Gastrocnemius medialis (tissue), 4 donors: ENCODE measurements at places on chromosomes 16 and 17. TPM values are rescaled to one million over a fixed set of nuclear protein-coding genes. Genes with fewer than 3 reads are reported as not detected.
A peak's percentile ranks its signal among the peaks of the same experiment; 100 is the strongest.

GRCh38 chr16:49018259-49018931 is 263.2 kb downstream of the CBLN1 start:
- H3K27ac ChIP-seq = no peak overlapping the region
- H3K36me3 ChIP-seq = no peaks in the 10 kb centered on the region
- no peak for DNase-seq
- no peaks in the 10 kb centered on the region for H3K4me1 ChIP-seq

SLC5A11 gene
- total RNA-seq = 0.20 TPM

DNA sequence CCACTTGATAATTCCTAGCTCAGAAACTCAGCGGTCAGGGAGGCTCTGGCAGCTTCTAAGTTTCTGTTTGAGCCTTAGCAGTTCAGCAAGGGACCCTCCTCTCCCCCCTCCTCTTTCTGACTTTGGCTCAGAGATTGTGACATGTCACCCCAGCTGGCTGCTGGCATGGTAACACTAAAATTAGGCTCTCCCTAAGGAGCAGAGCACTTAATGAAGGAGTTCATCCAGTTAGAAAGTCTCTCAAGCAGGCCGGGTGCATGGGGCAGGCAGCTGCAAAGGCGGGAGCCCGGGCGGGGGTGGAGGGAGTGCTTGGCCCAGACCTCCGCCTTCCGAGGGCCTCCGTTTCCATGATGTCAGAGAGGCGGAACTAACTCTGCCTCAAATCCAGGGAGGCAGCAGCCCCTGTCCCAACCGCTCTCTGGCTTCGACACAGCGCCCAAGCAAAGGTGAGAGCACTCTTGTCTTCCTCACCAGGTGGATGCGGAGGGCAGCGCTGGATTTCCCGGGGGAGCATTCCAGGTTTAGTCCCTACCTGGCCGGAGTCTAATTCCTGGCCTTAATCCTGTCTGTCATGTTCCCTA is 128.0 kb upstream of the PLCG2 start:
- no peaks in the 10 kb centered on the region for H3K36me3 ChIP-seq
- H3K4me3 ChIP-seq = no peak overlapping the region
- DNase-seq = peak; percentile 29
- H3K27me3 ChIP-seq = no peaks in the 10 kb centered on the region

GRCh38 chr17:61464843-61465180 is 12.6 kb downstream of the TBX4 start:
- DNase-seq = no peak
- H3K4me3 ChIP-seq = no peak overlapping the region
- H3K27me3 ChIP-seq = peaks cover 8% of the 10 kb centered on the region
- no peak overlapping the region for H3K27ac ChIP-seq
- no peaks in the 10 kb centered on the region for H3K36me3 ChIP-seq
- no peaks in the 10 kb centered on the region for H3K4me1 ChIP-seq

- H3K36me3 ChIP-seq = no peaks in the 10 kb centered on the region
- H3K27me3 ChIP-seq = no peaks in the 10 kb centered on the region
- no peaks in the 10 kb centered on the region for H3K4me1 ChIP-seq
- no peak overlapping the region for H3K4me3 ChIP-seq
- DNase-seq = no peak
Observed at GRCh38 chr17:81278831-81279230, 16.3 kb downstream of the SLC38A10 start.

C17orf67 gene
- total RNA-seq = not detected

GP1BA gene
- total RNA-seq = not detected

KRT33A gene
- not detected for total RNA-seq

DNA sequence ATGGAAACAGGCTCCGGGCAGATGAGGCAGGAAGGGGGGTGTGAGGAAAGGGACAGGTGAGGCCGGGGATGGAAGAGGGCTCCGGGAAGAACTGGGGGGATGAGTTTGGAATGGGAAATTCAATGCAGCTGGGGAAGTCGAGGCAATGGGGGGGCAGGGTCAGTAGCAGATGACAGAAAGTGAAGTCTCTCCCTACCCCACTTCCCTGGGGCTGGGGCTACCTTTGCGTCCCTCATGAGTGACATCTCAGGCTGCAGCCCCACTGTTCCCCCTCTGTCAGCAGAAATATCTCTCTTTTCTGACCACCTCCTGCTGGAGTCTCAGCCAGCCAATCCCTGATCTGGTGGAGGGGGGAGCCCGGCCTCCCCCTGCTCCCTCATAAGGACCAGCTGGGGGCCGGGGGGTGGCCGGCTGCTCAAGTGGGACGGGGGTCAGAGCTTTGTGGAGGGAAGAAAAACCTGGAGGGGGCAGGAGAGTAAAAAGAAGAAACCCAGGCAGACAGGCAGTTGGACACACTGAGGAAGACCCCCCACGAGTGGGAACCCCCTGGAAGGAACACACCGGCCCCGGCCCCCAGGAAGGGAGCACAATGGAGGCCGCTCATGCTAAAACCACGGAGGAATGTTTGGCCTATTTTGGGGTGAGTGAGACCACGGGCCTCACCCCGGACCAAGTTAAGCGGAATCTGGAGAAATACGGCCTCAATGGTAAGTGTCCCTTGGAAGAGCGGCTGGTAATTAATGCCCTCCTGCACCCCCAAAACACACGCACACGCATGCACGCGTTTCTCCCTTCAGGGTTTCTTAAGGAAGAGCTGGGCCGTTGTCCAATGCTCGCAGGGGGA is at the start of gene ATP2A1:
TSS of gene ATP2A1 (plus strand) at position 406 of the 844 bp plus-strand sequence. CDS start at position 590, 184 bp downstream.
- peak within 1 kb of the TSS; percentile 90 for H3K27ac ChIP-seq
- peak; percentile 46 for DNase-seq
- H3K27me3 ChIP-seq = no peaks in the 10 kb centered on the region
- peak within 1 kb of the TSS; percentile 68 for H3K4me3 ChIP-seq

DNA sequence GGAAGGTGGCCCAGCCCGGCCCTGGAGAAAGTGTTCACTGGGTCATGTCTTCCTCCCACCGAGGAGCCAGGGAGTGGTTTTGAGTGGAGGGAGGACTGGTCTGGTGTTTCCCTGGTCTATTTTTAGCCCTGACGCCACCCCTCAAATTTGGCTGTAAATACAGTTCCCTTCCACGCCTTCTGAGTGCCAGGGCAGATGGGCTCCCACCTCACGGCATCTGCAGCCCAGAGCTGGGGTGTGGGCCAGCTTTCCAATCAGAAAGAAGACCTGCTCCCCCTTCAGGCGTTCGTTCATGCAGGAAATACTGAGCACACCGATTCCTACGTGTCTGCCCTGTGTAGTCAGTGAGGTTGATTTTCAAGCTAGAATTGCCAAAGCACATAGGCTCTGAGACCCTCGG is 53.7 kb downstream of the SNX20 start:
- H3K4me3 ChIP-seq = no peak overlapping the region
- no peaks in the 10 kb centered on the region for H3K36me3 ChIP-seq
- peak; percentile 19 for DNase-seq
- H3K4me1 ChIP-seq = peaks cover 8% of the 10 kb centered on the region
- no peaks in the 10 kb centered on the region for H3K27me3 ChIP-seq

DNA sequence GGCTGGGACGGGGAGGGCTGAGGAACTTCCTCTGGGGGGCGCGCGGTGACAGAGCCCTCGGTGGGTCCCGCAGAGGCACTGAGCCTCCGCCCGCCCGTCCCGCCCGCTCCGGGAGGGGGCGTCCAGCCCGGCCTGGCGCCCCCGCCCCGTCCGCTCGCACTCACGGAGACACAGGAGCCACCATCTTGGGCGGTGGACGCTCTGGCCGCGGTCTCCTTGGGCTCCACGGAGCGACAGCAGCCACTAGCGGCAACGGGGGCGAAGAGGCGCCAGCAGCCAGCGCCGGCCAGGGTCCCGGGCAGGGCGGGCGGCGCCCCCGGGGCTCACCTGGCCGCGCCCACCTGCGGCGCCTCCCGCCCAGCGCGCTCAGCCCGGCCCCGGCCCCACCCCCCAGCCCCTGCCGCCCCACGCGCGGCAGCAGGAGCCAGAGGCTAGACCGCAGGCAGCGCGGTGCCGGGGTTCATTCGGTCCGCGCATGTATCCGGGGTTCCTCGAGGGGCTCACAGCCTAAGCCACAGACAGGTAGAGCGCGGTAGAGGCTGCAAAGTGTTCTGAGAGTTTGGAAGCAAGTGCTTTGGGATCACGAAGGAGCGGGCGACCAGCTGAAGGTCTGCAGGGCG is at the start of gene C17orf113:
TSS of gene C17orf113 (minus strand) at position 209 of the 620 bp plus-strand sequence. CDS start 7,225 bp downstream, outside the sequence.
- H3K36me3 ChIP-seq = no peaks in the 10 kb centered on the region
- H3K4me3 ChIP-seq = peak within 1 kb of the TSS; percentile 86
- H3K4me1 ChIP-seq = no peaks in the 10 kb centered on the region
- H3K27me3 ChIP-seq = peaks cover 4% of the 10 kb centered on the region
- peak; percentile 41 for DNase-seq

- no peaks in the 10 kb centered on the region for H3K27me3 ChIP-seq
- H3K4me1 ChIP-seq = no peaks in the 10 kb centered on the region
- H3K36me3 ChIP-seq = no peaks in the 10 kb centered on the region
Observed at GRCh38 chr16:49452108-49452507, 78.5 kb downstream of the C16orf78 start.

DNA sequence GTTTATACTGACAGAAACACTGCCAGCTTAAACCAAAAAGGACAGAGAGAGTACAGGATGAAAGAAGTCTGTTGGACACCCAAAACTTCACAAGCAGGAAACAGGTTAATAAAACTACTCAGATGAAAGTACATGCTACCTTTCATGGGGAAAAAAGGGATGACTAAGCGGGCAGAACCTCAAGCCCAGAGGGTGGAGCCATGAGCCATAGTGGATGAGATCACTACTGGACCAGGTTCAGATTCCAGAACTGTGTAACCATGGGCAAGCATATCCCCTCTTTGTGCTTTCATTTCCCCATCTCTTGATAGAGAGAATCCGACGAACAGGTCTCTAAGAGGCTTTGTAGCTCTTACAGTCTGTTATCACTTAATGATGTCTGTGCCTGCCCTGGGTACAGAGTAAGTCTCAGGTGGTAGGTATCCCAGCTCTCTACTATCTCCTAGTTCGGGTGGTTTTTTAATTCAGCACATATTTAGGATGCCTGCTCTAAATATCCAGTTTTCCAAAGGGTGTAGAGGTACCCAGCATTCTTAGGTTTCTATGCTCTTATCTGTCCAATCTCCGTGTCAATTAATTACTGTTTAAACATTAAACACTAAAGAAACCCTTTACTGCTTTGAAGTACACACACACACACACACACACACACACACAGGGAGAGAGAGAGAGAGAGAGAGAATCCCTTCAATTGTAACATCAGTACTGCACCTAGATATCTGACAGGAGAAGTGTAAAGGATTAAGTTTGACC is 206.7 kb downstream of the ZNF423 start:
- no peaks in the 10 kb centered on the region for H3K27me3 ChIP-seq
- H3K36me3 ChIP-seq = no peaks in the 10 kb centered on the region
- H3K4me1 ChIP-seq = no peaks in the 10 kb centered on the region

GRCh38 chr16:51383909-51384308 is 232.8 kb upstream of the SALL1 start:
- H3K4me3 ChIP-seq = no peak overlapping the region
- no peak overlapping the region for H3K27ac ChIP-seq
- H3K4me1 ChIP-seq = no peaks in the 10 kb centered on the region
- H3K27me3 ChIP-seq = no peaks in the 10 kb centered on the region
- H3K36me3 ChIP-seq = no peaks in the 10 kb centered on the region
- no peak for DNase-seq

- no peaks in the 10 kb centered on the region for H3K36me3 ChIP-seq
- DNase-seq = no peak
- H3K4me3 ChIP-seq = no peak overlapping the region
- no peaks in the 10 kb centered on the region for H3K4me1 ChIP-seq
- H3K27me3 ChIP-seq = no peaks in the 10 kb centered on the region
Observed at GRCh38 chr16:49183911-49184310, 97.7 kb downstream of the CBLN1 start.

DNA sequence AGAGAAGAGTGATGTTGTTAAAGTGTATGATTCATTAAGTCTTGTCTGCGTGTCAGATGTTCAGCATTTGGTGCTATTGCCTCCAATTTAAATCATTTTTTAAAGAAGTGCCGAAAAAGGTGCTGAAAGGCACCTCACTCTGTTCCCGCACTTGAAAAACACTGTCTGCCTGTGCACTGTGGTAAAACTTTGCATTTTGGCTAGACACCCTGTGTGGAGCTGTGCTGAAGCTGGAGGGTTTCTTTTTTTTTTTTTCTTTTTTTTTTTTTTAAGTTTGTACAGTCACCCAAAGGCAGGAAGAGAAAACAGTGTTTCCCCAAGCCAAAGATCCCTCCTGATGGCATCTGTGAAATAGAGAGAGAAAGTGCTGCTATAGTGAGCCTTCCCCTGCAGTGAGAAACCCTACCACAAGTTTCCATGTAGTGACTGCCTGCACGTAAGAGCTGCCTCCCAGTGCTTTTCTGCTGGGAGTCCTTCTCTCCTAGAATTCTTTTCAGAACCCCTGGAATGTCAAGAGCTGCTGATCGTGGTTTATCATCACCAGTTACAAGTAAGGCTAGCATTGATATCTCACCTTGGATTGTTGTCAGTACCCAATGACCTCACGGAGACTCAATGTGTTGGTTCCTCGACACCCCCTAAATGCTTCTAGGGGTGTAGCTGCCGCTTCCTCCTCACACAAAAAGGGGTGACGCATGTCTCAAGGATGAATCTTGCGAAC is 116.0 kb upstream of the SOX9 start:
- no peaks in the 10 kb centered on the region for H3K36me3 ChIP-seq
- no peaks in the 10 kb centered on the region for H3K27me3 ChIP-seq
- H3K4me1 ChIP-seq = no peaks in the 10 kb centered on the region
- H3K4me3 ChIP-seq = no peak overlapping the region

ADAM11 gene
- total RNA-seq = 0.04 TPM

GRCh38 chr17:30449480-30449879 is 27.7 kb upstream of the GOSR1 start:
- peaks cover 12% of the 10 kb centered on the region for H3K4me1 ChIP-seq
- DNase-seq = no peak
- H3K27ac ChIP-seq = no peak overlapping the region
- H3K4me3 ChIP-seq = no peak overlapping the region
- no peaks in the 10 kb centered on the region for H3K27me3 ChIP-seq

HCRT gene
- not detected for total RNA-seq

FADS6 gene
- total RNA-seq = not detected

- H3K27me3 ChIP-seq = no peaks in the 10 kb centered on the region
- peaks cover 46% of the 10 kb centered on the region for H3K36me3 ChIP-seq
- no peaks in the 10 kb centered on the region for H3K4me1 ChIP-seq
- H3K4me3 ChIP-seq = no peak overlapping the region
Observed at GRCh38 chr17:37191219-37191618, 184.6 kb upstream of the C17orf78 start.

DNA sequence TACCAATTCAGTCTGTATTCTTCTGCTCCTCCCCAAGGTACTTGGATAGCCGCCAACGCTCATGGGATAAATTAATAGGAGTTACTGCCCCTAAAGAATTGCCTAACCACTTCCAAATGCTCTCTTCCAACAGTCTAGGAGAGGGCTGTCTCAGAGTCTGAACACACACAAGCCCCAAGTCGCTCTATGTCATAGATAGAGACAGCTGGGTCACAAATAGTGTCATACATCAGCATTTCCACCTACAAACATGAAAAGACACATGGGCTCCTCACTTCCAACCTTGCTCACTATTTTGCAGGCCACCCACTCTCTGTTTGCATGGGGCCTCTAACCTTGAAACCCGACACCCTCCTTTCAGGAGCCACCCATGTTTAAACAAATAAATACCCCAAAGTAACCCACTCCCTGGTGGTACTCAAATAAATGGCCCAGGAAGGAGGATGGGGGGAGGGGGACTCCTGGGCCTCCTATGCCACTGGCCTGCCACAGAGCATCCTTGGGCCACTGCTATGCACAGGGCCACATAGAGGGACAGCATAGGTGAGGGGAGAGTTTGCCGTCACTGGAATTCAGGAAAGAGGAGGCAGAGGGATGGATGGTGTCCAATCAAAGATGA is 265.9 kb downstream of the SOX9 start:
- no peaks in the 10 kb centered on the region for H3K36me3 ChIP-seq
